ENCODE measurements at places on chromosomes 3 and 15. TPM values are rescaled to one million over a fixed set of nuclear protein-coding genes. Genes with fewer than 3 reads are reported as not detected.
A peak's percentile ranks its signal among the peaks of the same experiment; 100 is the strongest.

DNA sequence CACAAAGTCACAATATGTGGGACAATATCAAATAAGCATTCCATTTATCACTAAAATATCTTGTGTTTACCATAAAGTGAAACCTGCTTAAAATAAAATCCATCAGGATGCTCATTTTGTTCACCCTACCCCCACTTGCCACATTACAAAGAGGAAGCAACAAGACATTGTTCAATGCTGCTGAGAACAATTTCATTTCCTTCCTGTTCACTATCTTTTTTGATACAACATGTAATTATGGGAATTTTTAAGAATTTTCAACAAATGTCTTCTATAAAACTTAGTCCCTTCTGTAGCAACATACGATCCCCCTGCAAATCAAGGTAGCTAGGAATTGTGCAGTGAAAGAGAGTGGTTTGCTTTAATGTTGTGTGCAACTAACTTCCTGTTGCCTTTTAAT lies 34.9 kb upstream of the GPR160 start:
- DNase-seq, result no peak

DNA sequence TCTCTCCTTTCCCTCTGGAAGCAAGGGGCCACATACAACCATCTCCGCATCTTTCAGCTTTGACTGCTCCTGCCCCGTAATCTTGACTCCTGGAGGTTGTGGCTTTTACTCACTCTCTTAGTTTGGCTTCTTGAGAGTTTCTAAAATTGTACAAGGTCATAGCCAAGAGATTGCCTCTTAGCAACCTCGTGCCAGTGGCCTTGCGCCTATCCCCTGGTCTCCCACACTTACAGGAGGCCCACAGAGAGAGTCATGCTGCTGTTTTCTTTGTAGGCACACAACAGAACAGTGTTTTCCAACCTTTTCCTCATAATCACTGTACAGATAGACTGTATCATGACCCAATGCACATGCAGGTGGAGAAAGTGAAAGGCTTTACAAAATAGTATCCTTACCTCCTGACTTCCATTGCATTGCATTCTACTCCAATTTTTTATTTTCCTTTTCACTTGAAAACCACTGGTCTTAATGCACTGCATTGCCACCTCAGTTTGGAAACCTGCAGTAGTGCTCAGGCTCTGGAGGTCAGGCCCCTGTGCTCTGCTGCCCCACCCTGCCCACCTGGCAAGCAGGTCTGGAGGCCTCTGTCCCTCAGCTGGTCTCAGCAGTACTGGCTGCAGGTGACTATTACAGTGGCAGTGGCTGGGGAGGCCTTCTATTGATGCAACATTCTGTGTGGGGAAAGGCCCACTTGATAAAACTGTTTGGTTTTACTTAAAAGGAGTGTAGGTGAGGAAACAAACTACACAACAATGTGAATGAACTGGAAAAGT lies 156.2 kb downstream of the DNAJB8 start:
- no peak for DNase-seq

GRCh38 chr3:187403768-187404288 lies 35.6 kb downstream of the RTP4 start:
- DNase-seq, result peak; percentile 98

DNA sequence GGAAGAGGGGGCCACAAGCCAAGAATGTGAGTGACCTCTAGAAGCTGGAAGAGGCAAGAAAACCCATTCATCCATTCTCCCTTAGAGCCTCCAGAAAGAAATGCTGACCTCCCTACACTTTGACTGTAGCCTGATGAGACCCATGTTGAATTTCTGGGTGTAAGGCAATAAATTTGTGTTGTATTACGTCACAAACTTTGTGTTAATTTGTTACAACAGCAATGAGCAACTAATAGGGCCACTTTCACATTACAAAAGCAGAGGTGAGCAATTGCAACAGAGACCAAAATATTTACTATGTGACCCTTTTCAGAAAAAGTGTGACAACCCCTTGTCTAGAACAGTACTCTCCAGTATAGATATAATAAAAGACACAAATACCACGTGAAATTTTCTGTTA lies 101.2 kb downstream of the NTRK3 start:
- DNase-seq, result no peak

DNA sequence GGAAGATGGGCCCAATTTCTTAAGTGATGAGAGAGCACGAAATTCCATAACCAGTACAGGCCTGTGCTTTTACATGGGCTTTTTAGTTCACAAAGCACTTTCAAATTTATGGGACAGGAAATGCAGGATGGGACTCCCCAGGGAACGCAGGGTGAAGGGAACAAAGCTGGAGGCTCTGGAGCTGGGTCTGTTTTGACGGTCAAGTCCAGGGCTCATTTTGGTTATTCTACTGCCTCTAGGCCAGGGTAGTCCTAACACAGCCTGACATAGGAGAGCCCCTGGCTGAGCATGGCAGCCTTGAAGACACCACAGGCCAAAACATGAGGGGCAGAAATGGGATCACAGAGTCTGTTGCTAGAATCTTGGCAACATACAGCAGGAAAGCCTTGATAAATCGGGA lies 33.5 kb downstream of the HCLS1 start:
- DNase-seq, result no peak

GRCh38 chr3:106560451-106560966 lies 691.7 kb upstream of the CBLB start:
- DNase-seq, result no peak

DNA sequence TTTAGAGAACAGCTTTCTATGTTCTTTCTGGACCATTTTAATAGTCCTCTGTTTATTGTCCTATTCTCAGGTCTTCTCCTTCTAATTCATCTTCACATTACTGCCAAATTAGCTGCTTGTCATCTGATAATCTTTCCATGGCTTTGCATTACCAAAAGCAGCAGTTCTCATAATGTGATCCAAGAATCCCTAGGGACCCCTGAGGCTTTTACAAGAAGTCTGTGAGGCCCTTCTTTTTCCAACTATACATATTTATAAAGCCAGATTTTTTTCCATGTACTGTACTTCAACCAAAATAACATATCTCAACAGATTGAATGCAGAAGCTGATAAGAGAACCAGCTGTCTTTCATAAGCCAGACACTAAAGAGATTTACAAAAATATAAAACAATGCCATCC lies 162.5 kb upstream of the BFSP2 start:
- DNase-seq, result no peak

DNA sequence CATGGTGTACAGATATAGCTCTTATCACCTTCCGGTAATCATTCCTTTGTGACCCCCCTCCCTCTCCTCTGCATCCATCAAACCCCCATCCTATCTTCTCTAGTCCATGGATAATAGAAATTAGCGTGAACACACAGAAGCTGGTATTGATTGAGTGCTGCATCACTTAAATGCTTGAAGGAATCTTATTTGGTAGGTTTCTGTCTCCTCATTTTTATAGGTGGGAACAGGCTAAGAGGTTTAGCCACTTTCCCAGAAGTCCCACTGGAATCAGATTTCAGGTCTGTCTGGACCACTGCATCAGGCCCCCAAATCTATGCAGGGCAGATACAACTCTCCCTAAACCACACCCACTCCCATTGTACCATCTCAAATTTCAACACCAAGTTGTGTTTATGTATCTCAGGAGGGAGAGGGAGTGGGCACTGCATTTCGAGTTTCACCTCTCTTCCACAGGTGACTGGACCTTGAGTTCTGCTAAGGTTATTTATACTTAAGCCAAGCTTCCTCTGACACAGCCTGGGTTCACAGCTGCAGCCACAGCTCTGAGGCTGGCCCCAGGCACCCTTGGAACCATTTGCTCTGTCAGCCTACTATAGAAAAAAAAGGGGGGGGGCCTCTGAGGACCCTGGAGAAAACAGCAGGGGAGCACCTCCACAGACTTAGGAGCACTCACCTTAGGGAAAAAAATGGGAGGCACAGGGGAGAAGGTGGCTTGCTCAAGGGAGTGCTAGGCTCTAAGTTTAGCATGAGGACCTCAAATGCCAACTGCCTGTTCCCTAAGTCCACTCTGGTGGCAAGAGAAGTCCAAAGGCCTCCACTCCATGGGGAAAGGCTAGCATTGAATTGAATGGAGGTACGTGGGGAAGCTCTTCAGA lies 2.1 kb upstream of the NMB start:
- DNase-seq, result no peak

- DNase-seq, result no peak
These were observed 148.1 kb downstream of the NEK11 start for GRCh38 chr3:131174752-131175151.

DNA sequence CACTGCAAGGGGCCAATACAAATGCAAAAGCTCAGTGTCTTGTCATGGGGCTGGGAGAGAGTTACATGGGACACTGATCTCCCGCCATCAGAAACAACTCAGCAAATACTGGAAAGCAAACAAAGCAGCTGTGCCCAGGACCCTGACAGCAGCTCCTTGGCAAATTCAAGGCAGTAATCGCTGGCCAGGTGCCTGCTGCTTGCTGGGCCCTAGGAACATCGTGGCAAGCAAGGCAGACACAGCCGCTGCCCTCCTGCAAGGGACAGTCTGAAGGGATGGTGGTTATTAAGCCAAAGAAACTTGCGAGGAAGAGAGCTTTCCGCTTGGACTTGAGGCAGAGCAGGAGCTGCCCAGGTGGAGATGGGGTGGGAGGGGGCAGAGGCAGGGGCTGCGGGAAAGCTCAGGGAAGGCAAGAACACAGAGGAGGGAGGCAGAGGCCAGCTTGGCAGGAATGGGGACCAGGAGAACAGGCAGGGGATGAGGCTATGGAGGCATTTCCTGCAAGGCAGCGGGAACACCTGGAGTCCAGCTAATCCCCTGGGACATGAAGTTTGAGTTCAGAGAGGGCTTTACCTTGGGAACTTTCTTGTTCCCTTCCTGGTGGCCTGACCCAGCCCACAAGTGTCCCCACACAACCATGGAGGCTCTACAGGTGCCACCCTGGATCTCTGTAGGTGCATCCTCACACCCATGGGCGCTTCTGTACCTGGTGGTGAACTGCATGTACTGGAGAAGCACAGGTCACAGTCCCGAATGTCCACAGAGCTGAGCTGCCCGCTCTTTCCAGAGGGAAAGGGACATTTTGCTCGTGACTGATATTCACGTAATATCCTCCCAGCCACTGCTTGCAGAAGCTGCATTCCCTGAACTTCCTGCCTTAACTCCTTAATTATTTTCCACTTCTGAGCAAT lies 78.7 kb upstream of the ATP2B2 start:
- DNase-seq, result no peak

DNA sequence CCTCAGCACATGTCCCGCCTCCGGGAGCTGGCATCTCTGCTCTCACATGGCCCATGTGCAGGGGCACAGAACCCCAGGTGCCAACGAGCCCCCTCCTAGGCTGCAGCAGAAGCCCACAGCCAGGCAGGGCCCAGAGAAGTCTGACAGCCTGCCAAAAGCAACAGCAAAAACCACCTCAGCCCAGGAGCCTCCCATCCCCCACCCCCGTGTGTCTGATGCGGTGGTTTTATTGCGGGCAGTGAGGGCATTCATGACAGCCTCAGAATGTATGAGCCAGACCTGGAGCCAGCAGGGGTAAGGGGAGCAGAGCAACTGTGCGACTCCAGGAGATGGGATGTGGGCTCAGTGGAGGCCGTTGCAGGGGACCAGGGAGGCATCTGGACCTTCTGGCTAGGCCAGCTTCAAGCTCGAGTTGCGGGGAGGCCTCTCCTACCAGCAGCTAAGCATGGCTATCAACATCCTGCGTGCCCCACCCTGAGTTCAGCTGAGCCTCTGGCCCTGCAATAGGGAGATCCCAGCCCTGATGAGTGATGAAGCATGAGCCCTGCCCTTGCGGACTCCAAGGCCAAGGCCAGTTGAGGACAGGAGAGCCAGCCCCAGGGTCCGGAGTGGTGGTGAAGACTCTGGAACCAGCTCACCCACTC lies 52.5 kb downstream of the CYP11A1 start:
- DNase-seq, result no peak

DNA sequence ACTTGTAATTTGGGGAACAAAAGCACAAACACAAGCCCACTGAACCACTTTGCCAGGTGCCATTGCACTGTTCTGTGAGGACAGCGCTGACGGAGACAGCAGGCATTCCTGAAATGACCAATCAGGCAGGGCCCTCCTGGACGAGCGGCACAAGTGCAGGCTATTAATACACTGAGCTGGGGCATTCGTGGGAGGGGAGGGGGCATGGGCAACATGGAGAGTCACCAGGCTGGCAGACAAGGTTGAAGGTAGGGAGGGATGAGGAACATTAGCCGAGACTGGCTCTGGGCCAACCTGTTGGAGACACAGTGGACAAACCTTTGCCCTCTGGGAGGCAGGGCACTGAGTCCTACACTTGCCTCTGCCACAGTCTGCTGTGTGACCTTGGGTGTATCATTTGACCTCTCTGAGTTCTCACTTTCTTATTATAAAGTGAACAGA lies 45.6 kb downstream of the NOX5 start:
- no peak for DNase-seq

DNA sequence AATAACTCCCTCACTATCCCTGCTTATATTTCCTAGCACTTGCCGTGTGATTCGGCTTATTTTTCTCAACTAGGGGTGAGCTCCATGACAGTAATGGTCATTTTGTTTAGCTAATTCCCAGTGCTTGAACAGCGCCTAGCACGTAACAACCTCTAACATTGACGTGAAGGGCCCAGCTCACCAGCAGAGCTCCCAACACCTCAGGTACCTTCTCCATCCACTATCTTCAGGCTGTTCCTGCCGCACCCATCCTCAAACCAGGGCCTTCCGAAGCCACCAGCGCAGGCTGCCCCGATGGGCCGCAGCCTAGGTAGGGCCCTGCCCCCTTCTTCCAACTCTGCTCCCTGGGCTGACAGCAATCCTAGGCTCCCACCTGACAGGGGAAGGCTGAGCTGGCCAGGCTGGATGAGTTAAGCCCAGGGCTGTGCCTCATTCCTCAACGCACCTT lies 751 bp upstream of the RPS17 start:
- no peak for DNase-seq

GRCh38 chr15:74763416-74763815 lies 14.8 kb downstream of the CYP1A2 start:
- DNase-seq, result no peak

DNA sequence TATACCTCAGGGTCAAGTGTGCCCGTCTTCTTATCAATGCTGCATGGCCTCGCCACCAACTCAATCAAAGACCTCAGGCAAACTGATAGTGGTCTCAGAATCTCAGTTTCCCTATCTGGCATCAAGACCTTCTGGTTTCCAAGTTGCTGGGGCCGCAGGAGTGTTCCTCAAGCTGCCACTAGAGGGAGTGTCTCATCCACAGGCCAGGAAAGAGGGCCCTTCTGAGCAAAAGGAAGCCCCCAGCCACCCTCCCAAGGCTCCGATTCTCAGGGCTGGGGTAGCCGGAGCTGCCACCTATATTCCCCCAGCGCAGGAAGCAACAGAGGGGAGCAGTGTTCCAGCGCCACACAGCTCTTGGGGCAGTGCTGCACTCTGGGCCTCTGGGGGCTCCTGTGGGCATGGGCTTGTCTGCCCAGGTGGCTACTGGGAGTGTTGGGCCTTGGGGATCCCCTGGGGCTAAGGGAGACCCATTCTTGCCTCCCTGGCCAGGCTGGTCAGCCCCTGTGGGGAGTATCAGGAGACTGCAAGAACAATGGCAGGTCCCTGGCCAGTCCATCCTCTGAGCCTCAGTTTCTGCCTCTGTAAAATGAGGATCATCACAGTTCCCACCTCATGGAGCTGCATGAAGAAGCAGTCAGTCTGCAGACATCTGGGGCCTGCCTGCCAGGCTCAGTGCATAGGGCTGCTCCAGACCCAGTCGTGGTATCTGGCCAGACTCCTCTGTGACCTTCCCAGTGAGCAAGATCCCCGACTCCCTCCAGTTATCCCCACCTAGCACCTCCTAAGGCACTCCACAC lies 23.4 kb upstream of the SEC13 start:
- no peak for DNase-seq

ATP13A4 gene
- total RNA-seq, result not detected

MORC1 gene
- not detected for total RNA-seq

MYLK gene
- total RNA-seq, result 29.7 TPM

GCNT3 gene
- total RNA-seq, result not detected

MCTP2 gene
- 0.15 TPM for total RNA-seq

NPAP1 gene
- not detected for total RNA-seq

ASB14 gene
- not detected for total RNA-seq

SMCO1 gene
- not detected for total RNA-seq

CLEC3B gene
- total RNA-seq, result not detected

CACNA1D gene
- total RNA-seq, result 23.0 TPM
